GM23338 (cell line): ENCODE measurements at places on chromosomes 1 and 21. TPM values are rescaled to one million over a fixed set of nuclear protein-coding genes. Genes with fewer than 3 reads are reported as not detected.

OR2T29 gene
- total RNA-seq: not detected in 2 replicates

KIF26B gene
- 0.19 and 0.76 TPM in 2 replicates for total RNA-seq

MTARC2 gene
- total RNA-seq: 4.1 and 4.3 TPM in 2 replicates

GRCh38 chr1:43706598-43707189 is 642 bp upstream of the ST3GAL3 start:
- peaks cover 11% of the 10 kb centered on the region; the same call in 1 of the 2 replicates for H3K4me1 ChIP-seq
- peaks cover 34% of the 10 kb centered on the region for H3K36me3 ChIP-seq
- H3K27ac ChIP-seq: peak overlapping the region; percentile 79
- DNase-seq: peak; percentile 84
- H3K4me3 ChIP-seq: peak overlapping the region; percentile 92

DNA sequence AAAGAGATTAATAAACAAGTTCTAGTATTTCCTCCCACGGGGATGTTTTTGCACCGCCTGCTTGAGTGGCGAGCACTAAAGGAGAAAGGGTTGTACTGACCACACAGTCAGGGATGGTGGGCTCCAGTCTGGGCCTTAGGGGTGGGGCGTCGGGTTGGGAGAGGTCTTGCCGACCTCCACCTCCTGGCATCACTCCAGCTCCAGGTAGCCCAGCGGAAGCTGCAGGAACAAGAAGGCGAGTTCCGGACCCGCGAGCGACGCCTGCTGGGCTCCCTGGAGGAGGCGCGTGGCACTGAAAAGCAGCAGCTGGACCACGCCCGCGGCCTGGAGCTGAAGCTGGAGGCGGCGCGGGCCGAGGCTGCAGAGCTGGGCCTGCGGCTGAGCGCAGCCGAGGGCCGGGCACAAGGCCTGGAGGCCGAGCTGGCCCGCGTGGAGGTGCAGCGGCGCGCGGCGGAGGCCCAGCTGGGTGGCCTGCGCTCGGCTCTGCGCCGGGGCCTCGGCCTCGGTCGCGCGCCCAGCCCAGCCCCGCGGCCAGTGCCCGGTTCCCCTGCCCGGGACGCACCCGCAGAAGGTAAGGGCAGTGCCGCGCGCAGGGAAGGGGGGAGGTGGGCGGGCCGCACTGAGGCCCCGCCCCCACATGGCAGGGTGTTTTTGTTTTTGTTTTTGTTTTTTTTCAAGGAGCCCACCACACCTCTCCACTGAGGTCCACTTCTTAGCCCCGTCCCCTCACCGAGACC is 19.7 kb downstream of the MFAP2 start:
- no peaks in the 10 kb centered on the region for H3K27me3 ChIP-seq
- peak overlapping the region; percentile 46; the same call in 1 of the 2 replicates for H3K4me3 ChIP-seq
- H3K4me1 ChIP-seq: no peaks in the 10 kb centered on the region; the same call in 1 of the 2 replicates
- DNase-seq: peak; percentile 97
- H3K27ac ChIP-seq: 0 out of 2 replicates have a peak overlapping the region, but pooled peaks have one; percentile 52

DNA sequence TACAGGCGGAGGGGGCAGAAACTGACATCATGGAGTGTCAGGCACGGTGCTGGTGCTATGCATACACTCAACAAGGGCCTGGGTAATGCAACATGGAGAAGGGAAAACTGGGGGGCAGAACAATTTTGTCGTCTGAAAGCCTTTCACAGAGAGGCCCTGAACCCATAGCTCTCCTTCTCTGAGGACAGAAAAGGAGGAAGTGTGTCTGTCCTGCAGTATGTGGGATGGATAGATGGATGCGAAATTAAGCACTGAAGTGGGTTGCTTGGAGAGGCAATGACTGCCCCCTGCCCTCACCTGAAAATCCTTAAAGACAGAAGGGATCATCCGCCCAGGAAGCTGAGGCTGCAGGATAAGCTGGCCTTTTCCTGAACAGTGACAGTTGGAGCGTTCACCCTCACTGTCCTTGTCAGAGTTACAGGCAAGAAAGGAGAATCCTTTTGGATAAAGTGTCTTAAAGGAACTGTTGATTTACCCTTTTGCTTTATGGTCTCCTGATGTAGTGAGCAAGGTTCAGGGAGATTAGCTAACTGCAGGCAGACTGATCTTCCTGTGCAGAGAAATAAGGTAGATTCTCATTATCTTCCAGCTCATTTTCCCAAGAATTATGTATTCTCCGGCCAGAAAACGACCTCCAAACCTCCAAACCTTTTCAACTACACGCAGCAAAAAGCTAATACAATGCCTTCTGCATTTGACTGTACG is 1.6 kb upstream of the FAM20B start:
- no peak for DNase-seq
- H3K4me1 ChIP-seq: peaks cover 22% of the 10 kb centered on the region
- H3K4me3 ChIP-seq: no peak overlapping the region
- no peak overlapping the region for H3K27ac ChIP-seq

GRCh38 chr1:203178821-203179666 is 3.4 kb upstream of the MYBPH start:
- no peaks in the 10 kb centered on the region for H3K4me1 ChIP-seq
- H3K27me3 ChIP-seq: no peaks in the 10 kb centered on the region
- no peak for DNase-seq
- no peak overlapping the region for H3K4me3 ChIP-seq

DNA sequence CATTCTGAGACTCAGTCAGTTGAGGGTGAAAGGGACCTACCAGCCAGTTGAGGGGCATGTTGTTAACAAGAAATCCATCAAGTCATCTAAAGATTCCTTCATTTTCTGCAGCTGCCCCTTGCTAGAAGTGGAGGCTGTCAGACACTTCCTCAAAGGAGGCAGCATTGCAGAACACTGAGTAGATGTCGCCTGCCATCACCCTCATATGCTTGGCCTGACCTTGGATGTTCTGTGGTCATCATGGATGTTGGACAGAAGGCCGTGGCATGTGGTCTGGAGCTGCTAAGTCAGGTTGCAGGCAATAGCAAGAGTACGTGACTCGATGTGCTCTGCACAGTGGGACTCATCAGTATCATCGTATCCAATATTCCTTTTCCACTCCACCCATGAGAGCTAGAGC is 70.6 kb downstream of the GATAD2B start:
- H3K27ac ChIP-seq: no peak overlapping the region
- H3K36me3 ChIP-seq: no peaks in the 10 kb centered on the region
- H3K4me3 ChIP-seq: no peak overlapping the region
- no peaks in the 10 kb centered on the region for H3K4me1 ChIP-seq
- no peak for DNase-seq
- H3K27me3 ChIP-seq: no peaks in the 10 kb centered on the region
